ENCODE measurements at places on chromosomes 4 and X.

GRCh38 chr4:24279469-24279868, 304.9 kb downstream of the DHX15 start:
- no peak for DNase-seq

DNA sequence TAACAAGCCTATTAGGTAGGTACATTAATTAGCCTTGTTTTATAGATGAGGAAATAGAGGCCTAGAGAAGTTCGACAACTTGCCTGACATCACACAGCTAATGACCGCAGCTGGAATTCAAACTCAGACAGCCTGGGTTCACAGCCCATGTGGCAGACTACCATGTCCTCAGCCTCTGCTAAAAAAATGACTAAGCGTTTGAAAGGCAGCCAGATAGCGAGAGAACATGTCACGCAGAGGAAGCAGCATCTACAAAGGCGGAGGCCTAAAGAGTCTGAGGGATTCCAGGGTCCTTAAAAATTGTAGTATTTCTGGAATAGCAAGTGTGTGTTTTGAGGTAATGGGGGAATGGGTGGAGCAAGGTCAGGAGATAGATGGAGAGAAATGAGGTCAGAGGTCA, 33.2 kb upstream of the BMP15 start:
- DNase-seq = no peak

DNA sequence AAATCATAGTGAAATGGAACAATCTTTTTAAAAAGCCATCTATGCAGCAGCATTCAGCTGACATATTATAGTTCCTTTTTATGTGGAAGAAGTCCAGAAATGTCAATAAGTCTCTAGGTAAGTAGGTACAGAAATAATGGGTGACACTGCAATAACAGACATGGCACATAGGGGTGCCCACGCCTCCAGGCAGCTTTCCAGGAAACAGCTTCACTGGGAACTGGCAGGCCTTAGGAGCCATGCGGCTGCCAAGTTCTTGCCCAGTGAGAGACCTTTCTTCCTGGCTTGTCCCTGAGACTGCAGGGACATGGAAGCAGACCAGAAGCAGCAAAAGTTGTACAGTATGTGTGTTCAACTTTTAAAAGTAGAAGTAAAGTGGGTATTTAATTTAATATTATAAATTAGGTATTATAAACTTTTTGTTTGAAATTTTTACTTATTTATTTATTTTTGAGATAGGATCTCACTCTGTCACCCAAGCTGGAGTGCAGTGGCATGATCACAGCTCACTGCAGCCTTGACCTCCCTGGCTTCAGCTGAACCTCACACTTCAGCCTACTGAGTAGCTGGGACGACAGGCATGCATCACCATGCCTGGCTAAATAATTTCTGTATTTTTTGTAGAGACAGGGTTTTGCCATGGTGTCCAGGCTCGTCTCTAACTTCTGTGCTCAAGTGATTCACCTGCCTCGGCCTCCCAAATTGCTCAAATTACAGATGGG, 12.1 kb upstream of the ETNPPL start:
- DNase-seq = no peak

GRCh38 chr4:154836513-154836912, 55.4 kb downstream of the RBM46 start:
- DNase-seq = no peak

DNA sequence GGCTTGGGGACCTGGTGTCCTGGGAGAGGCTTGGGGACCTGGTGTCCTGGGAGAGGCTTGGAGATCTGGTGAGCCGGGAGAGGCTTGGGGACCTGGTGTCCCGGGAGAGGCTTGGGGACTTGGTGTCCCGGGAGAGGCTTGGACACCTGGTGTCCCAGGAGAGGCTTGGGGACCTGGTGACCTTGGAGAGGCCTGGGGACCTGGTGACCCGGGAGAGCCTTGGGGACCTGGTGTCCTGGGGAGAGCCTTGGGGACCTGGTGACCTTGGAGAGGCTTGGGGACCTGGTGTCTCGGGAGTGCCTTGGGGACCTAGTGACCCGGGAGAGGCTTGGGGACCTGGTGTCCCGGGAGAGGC, 12.6 kb downstream of the SHOX start:
- no peak for DNase-seq

DNA sequence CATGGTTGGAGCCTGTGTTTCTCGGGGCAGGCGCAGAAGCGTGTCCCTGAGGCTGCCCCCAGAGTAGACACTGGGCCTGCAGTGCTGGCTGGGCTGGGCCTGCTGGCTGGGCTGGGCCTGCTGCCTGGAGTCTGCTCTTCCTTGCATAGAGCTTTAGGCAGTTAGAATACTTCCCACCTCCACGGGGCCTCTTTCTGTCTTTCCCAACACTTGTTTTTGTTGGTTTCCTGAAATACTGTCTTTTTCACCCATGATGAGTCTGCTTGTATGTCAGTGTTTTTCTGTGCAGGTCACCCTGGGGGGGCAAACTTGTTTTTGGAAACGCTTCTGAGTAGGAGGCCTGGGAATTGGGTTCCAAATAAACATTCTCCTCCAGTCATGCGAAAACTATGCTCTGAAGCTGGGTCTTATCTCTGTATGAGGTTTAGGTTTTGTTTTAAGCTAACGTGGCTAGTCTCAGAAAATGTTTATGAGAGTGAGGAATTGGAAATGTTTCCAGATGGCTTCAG, 32.2 kb downstream of the TRMT44 start:
- peak; percentile 73 for DNase-seq

DNA sequence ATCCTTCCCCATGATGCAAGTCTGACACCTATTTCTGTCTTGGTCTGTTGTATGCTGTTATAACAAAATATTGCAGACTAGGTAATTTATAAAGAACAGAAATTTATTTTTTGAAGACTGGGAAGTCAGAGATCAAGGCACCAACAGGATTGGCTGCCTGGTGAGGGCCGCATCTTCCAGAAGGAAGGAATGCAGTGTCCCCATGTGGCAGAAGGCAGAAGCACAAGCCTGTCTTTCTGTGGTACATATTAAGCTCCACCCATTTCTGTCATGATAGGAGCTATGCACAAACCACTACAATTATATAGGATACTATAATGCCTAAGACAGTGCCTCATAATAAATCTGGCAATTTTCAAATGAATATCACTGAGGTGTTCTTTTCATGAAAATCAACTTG, 502.3 kb upstream of the DIAPH2 start:
- DNase-seq = peak; percentile 4

DNA sequence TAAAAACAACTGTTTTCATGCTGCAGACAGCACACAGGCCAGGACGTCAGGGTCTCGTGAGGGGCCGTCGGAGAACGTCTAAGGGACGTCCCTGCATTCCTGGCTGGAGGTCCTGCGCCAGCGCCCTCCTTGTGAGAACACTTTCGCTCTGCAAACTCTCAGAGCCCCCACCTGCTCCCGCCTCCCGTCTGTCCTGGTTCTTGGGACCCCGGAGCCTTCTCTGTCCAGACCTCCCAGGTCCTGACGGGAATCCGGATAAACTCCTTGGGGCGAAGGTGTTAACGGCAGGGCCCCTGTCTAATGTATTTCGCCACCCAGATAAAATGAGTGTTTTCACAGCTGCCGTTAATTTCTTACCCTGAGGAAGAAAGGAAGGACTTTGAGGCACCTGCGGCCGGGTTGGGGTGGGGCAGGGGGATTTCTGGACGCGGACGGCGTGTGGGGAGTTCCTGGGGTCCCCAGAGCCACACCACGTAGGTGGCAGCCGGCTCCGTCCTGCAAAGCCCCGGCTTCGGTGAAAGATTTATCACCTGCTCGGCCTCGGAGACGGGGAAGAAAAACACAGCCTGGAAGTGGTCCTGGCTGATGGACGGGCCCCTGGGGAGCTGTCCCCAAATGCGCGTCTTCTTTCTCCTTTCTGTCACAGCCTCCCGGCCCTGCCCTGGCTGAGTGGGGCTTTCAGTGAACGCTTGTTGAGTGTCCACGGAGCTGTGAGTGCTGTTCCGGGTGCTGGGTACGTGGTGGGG, 35.1 kb upstream of the PPP2R3B start:
- no peak for DNase-seq

- no peak for DNase-seq
Observed at GRCh38 chr4:104719539-104720230, 225.0 kb upstream of the CXXC4 start.

DNA sequence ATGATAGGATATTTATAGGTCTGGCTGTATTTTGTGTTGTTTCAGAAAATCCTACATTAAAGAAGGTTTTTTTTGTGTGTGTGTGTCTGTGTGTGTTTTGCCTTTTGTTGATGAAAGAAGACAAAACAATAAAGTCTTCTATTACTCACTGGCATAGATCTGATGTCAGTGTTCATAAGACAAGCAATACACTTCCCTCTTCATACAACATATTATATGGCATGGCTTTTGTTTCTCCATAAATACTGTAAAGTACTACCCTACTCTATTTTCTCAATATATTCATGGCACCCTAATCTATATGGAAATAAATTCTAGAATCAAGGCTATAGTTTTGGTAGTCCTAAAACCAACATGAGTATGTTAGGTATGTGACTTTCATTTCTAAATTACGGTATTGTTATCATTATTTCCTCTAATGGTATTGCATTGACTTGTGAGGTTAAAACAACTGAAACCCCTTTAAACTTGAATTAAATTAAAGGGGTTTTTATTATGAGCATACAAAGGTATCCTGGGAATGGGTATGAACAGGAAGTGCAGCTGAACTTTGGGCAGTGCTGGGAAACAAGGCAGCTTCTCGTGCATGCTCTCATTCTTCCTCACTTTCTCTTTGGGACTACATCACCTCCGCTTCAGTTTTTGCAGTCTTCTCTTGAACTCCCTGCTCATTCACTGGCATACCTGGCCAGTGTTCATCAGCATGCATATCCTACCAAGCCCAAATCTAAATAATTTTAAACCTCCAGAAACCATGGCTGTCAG, 70.5 kb upstream of the PRSS48 start:
- no peak for DNase-seq

DNA sequence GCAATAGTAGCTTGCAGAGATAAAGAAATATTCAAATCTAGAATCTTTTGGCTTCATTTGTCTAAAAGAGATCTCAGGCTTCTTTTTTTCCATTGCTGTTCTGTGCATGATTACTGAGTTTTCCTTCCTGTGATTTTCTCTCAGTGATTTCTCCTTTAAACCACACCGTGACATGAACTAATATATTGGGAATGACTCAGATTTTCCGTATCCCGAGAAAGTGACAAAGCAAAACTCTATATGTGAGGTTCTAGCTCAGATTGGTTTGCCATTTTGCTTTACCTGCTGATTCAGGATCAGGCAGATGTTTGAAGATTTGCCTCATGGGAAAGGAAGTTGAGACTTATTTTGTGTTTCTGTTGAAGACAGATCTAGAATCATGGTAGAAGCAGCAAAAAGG, 59.4 kb downstream of the MTHFD2L start:
- peak; percentile 75 for DNase-seq

DNA sequence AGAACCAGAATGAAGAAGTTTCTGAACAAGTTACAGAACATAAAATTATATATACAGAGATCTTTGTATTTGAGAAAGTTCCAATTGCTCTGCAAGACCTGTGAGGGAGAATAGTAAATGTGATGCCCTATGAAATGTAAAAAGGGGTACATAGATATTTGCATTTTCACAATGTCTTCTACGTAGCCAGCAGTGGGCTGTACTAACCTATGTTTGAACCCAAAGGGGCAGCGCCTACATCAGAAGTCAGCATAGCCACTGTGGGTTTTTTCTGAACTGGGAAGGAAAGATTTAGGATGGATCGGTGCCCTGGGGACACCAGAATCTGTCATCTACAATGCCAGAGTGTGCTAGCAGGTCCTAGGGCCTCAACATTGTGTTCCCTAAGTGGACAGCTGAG, 69.5 kb upstream of the CT45A1 start:
- no peak for DNase-seq

- DNase-seq = no peak
Observed at GRCh38 chrX:105263171-105263570, 42.7 kb upstream of the TEX13A start.

DNA sequence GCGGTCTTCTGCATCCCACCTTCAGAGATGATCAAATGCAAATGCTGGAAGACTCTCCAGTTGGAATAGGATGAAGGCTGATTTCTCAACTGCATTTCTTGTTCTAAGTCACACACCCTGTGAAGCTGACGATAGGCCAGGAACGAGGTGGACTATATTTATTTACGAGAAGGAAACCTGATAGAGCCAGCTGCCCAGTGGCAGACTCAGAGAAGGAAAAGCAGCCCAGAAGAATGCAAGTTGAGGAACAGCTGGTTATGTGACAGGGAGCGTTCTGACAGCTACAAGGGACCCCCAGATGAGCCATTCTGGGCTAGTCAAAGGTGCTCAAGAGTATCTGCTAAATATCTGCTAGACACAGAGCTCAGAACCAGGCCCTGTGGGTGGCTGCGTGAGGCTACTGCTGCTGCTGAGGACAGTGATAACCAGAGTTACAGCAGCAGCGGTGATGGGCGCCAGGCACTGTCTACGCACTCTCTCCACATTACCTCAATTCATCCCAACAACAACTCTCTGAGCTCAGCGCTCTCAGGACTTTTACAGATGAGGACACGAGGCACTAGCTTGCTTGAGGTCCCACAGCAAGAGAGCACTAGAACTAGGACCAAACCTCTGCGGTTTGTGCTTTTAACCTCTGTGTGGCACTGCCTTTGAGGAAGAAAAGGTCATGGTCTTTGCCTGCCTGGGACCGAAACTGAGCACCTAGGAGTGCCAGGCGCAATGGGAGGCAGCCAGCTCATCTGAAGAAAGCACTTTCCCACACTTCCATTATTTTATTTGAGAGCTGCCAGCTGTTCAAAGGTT, 69.0 kb downstream of the GATB start:
- no peak for DNase-seq

DNA sequence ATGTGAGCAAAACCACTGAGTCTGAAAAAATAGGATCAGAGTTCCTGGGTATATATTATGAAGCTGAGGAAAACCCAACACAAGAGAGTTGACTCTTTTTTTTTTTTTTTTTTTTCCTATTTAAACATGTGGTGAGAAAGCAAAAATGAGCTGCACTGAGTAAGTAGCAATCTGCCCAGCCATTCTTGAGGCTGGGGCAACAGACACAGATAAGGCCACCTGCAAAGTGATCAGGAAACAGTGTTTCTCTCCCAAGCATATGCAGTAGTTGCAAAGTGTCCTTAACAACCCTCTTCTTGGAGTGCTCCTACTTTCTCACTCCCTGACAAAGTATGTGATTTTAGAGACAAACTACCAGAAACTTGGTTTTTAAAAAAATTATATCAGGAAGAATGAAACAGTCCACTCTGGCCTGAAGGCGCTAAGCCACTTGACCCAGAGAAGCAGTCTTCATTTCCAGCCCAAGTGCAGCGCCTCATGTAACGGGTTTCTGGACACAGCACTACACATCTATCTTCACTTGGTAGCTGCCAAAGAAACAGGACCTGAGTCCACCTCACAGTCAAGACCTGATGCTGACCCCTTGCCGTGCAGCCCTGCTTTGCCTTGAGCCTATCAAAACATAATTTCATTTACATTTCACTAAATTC, 124.6 kb upstream of the MAP3K15 start:
- DNase-seq = no peak
